CD4-positive, alpha-beta T cell treated with Interleukin-15 for 4 hours (primary cell): ENCODE measurements at places on chromosomes 11 and 22.

DNA sequence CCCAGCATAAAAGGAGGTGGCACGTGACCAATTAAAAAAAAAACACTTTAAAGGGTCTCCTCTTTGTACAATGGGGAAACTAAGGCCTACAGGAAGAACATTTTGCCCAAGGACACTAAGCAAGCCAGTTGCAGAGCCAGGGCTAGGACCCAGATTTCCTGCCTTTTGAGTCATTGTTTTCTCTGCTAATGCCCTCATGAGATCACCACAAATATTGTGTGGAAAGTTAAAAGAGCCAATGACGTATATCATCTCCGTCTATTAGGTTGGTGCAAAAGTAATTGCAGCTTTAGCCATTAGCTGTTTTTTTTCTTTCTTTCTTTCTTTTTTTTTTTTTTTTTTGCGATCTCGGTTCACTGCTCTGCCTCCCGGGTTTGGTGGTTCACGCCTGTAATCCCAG is 24.1 kb upstream of the LRRC32 start:
- DNase-seq = no peak

DNA sequence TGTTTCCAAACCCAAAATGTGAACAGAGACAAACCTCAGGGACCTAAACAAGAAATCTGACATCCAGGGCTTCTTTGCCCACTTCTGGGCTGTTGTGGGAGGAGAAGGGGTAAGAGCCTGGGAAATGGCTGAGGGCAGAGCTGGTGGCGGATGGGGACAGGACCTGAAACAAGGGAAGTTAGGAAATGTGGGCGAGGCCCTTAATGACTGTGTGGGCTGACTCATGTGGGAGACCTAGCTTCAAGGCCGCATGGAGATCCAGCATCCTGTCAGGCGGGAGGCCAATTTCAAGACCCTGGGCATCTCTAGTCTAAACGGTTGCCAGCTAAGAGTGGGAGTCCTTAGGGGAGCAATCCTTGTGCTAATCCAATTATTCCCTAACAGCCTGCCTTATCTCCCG is 2.1 kb upstream of the OAF start:
- no peak for DNase-seq

GRCh38 chr22:37896939-37897338 is 9.2 kb upstream of the MICALL1 start:
- DNase-seq = no peak

GRCh38 chr11:2002807-2003206 is 5.2 kb upstream of the H19 start:
- no peak for DNase-seq
